ENCODE measurements at places on chromosomes 13 and 19. TPM values are rescaled to one million over a fixed set of nuclear protein-coding genes. Genes with fewer than 3 reads are reported as not detected.

GRCh38 chr13:113854238-113855011 lies 9.5 kb downstream of the GAS6 start:
- DNase-seq: peak; percentile 54

- no peak for DNase-seq
These were observed 5.5 kb downstream of the DMRTC2 start for GRCh38 chr19:41850381-41850780.

The SIAH3 gene
- total RNA-seq: not detected

GRCh38 chr13:92769046-92769445 lies 457.6 kb upstream of the GPC6 start:
- DNase-seq: no peak

The FCAR gene
- total RNA-seq: not detected

- no peak for DNase-seq
These were observed 4.3 kb downstream of the BBC3 start for GRCh38 chr19:47226426-47227351.

The PSG5 gene
- total RNA-seq: not detected

GRCh38 chr13:97278435-97279411 lies 56.6 kb downstream of the MBNL2 start:
- no peak for DNase-seq

GRCh38 chr13:109191413-109191812 lies 562.0 kb downstream of the MYO16 start:
- DNase-seq: no peak

DNA sequence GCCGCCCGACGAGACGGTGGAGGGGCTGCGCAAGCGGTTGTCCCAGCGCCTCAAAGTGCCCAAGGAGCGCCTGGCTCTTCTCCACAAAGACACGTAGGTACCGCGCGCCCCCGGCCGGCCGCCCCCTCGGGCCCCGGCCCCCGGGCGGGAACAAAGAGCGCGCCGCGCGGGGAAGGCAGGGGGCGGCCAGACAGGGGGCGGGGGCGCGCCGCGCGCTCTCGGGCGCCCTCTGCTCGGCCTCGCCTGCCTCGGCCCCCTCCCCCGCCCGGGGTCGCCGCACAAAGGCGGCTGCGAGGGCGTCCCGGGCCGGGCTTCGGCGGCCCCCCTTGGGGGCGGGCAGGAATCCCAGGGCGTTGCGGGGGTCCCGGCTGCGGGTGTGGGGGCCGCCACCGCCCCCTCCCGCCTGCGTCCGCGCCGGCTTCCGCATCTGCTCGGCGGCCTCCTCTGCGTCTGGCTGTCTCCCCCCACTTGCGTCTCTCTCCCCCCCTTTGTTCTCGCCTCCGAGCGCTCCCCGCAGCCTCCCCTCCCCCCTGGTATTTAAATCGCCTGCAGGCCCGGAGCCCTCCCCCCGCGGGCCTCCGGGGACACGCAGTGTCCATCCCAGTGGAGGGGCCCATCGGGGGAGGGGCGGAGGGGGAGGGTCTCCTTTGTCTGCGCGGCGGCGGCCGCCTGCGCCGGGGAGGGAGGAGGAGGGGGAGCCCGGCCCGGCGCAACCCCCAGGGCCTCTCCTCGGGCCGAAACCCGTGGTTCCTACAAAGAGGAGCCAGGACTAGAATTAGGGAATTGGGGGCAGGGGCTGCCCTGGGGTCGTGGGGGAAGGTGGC lies 2.3 kb downstream of the MIDN start:
- peak; percentile 84 for DNase-seq

- peak; percentile 99 for DNase-seq
These were observed 51.9 kb downstream of the CELF5 start for GRCh38 chr19:3276341-3276799.

DNA sequence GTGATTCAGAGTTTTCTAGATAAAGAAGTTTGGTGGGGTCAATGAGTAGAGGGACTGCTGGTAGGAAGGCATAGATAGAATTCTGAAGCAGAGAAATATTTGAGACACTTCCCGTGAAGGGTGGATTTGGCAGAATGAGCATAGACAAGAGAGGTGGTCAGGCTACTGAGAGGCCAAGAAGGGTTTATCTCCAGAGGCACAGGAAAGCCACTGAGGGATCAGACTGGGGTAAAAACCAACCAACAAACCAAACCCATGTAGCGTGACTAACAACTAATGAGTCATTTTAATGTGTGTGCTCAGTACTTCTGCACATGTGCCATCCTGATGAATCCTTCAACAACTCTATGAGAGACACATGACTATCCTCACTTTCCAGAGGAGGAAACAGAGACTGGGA lies 60.0 kb upstream of the SERP2 start:
- DNase-seq: no peak

- no peak for DNase-seq
These were observed 10.6 kb upstream of the HAUS5 start for GRCh38 chr19:35601971-35602370.

DNA sequence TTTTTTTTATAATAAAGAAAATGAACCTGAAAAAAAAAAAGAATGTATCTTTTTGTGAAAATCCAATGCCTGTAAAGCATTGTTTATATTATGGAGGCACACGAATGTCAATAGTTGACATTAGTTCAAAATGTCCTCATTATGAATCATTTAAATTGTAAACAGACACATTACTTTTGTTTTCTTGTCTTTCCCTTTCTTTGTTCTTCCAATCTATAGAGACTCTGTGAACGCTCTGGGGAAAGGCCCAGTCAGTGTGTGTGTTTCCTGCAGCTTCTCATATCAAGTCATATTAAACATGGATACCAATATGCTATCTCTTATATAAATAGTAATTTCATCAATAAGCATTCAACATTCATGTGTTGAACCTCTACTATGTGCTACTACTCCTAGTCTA lies 193.1 kb downstream of the KCTD12 start:
- DNase-seq: no peak

DNA sequence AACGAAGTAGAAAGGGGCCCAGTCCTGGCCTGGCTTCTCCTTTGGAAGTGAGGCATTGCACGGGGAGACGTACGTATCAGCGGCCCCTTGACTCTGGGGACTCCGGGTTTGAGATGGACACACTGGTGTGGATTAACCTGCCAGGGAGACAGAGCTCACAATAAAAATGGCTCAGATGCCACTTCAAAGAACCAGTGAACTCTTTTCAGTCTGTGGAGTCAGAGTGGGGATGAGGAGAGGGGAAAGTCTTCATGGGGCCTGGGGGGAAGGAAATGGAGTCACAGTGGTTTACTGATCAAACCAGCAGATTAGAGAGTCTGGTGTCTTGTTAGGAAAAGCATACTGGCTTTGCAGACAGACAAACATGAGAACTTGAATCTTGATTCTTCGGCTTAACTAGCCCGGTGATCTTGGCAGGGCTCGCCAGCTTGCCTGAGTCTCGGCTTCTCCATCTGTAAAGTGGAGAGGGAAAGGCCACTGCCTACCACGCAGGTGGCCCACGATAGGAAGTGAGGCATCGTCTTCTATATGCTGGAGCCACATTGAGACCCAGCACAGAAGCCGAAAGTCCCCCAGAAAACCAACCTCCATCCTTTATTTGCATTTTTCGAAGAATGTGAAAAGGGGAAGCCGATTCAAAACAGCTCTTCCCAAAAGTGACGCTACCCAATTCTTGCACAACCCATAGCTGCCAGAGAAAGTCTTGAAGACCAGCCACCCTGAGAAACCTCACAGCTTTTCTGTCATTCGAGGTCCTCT lies at the start of gene FFAR1:
Gene FFAR1 (plus strand): TSS at position 732 of the 759 bp plus-strand sequence. CDS start 3,650 bp downstream, outside the sequence.
- peak; percentile 13 for DNase-seq

The C19orf53 gene
- 121 TPM for total RNA-seq

GRCh38 chr13:86445206-86445605 lies 646.0 kb upstream of the SLITRK6 start:
- no peak for DNase-seq

- no peak for DNase-seq
These were observed 14.3 kb upstream of the FAM124A start for GRCh38 chr13:51207881-51208280.

DNA sequence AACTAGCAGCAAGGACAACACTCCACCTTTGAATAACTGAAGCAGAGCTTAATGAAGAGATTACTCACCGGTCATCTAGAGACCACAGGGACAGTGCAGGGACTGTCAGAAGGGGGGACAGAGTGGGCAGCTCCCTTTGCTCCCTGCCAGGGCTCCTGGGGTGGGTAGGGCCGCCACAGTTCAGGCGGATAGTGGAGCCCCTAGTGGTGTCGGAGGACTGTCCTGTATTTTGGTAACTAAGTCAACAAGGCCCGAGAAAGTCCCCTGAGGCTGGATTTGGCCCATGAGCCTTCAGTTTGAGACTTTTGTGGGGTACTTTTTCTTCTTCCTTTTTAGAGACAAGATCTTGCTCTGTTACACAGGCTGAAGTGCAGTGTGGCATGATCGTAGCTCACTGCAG lies 44.6 kb downstream of the GJA3 start:
- peak; percentile 61 for DNase-seq

The ZNF28 gene
- total RNA-seq: 52.2 TPM

DNA sequence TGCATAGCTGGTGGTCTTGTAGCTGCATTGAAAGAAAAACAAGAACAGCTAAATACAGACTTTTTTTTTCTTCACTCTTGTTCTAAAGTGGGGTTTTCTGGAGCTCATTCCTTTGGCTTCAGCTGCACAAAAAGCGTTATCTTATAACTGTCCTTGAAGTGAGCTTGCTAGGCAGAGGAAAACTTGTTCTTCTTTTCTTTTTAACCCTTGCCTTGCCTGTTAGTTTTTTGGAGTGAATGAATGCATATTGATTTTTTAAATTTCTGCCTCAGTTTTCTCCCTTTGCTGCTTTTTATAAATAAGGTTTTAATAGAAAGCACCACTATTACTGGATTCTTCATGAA lies 1.5 kb downstream of the ZNF765 start:
- DNase-seq: no peak

GRCh38 chr13:62767473-62767872 lies 1351.8 kb upstream of the PCDH20 start:
- no peak for DNase-seq

GRCh38 chr13:75908141-75908540 lies 272.0 kb downstream of the LMO7 start:
- DNase-seq: no peak

GRCh38 chr13:25977671-25978070 lies 74.1 kb downstream of the SHISA2 start:
- DNase-seq: no peak
